ENCODE measurements at places on chromosomes 11 and 22.

DNA sequence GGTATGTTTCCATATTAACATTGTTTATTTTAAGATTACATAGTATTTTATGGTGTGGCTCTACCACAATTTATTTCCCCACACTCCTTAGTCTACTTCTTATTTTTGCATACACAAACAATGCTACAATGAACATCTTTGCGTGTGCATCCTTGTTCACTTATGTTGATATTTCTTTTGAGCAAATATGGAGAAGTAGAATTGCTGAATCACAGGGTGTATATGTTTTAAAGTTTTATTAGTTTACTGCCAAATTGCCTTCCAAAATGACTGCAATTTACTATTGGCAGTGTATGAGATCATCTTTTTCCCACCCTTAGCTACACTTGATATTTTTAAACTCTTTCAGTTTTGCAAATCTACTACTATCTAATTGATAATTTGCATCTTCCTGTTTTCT is 38.7 kb upstream of the FAR1 start:
- DNase-seq, result no peak

- DNase-seq, result no peak
Measured at GRCh38 chr22:19448076-19448607, 631 bp upstream of the C22orf39 start.

DNA sequence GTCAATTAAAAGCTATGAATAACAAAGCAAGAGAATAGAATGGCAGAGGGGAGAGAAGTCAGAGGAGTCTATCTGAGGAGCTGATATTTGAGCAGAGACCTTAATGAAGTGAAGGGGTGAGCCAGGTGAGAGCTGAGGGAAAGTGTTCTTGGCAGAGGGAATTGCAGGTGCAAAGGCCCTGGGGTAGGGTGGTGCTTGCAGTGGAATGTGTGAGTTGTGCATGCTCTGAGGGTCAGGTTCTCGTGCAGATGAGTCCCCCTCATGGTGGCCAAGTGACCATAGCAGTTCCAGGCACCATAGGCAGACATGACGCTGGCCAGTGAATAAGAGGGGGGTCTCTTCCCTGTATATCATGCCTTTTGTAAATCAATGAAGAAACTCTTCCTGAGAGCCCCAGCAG is 58.9 kb upstream of the ALX4 start:
- DNase-seq, result no peak

GRCh38 chr22:36864454-36865215 is 3.8 kb downstream of the NCF4 start:
- DNase-seq, result no peak

DNA sequence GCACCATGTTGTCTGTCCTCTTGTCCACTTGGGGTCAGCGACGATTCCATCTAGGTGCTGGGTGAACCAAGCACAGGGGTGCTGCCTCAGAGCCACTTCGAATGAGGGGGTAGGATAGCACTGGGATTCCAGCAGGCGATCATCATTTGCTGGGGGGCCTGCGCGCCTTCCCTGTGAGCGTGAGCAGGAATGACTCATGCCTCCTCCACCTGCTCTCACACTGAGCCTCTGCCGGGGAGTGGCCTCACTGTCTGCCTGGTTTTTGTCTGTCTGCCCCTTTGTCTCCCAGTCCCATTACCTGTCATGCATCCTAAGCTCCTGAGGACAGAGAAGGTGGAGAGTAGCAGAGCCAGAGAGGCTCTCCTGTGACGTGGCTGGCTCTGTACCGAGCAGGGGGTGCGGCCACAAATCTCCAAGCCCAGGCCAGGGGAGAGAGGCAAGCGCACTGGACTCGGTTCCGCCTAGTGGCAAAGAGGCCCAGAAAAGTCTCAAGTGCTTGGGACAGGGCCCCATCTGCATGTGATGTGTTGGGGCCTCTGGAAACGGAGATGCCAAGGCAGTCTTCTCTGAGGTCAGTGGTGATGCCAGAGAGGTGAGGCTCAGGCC is 30.8 kb downstream of the RSPH14 start:
- no peak for DNase-seq

- no peak for DNase-seq
Measured at GRCh38 chr22:47143249-47143938, 380.9 kb downstream of the TBC1D22A start.

GRCh38 chr22:49613108-49613507 is 214.6 kb downstream of the BRD1 start:
- DNase-seq, result no peak

- no peak for DNase-seq
Measured at GRCh38 chr11:623999-624704, 603 bp downstream of the CDHR5 start.

DNA sequence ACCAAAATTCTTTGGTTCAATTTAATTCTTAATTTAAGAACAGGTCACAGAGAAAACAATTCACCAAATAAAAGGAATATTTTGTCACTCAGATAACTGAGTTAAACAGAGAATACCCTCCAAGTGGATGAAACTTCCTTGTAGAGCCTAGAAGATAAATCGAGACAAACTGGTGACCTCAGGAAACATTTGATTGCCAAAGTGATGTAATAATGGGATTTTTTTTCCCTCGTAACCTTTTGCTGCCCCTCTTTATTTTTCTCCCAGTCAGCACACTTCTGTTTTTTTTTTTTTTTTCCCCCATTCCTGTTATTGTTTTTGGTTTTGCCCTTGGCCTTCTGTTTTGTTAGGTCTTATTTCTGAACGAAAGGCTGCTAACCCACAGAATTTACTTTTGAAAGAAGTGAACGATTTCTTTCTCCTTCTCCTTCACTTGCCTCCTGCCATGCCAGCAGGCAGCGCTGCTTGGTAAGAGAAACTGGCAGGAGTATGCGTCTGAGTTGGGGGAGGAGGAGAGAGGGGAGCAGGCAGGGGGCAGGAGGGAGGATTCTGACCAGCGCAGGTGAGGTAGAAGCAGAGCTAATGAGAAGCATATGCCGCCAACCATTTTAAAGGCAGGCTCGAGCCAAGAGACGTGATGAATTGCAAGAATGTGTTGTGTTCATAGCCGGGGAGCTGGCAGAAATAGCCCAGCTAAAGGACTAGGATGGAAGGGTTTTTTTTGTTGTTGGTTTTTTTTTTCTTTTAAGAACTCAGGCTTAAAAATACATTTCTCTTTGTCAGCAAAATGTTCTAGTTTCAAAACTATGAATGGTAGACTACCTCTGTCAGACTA is 121.9 kb upstream of the MTMR2 start:
- no peak for DNase-seq

DNA sequence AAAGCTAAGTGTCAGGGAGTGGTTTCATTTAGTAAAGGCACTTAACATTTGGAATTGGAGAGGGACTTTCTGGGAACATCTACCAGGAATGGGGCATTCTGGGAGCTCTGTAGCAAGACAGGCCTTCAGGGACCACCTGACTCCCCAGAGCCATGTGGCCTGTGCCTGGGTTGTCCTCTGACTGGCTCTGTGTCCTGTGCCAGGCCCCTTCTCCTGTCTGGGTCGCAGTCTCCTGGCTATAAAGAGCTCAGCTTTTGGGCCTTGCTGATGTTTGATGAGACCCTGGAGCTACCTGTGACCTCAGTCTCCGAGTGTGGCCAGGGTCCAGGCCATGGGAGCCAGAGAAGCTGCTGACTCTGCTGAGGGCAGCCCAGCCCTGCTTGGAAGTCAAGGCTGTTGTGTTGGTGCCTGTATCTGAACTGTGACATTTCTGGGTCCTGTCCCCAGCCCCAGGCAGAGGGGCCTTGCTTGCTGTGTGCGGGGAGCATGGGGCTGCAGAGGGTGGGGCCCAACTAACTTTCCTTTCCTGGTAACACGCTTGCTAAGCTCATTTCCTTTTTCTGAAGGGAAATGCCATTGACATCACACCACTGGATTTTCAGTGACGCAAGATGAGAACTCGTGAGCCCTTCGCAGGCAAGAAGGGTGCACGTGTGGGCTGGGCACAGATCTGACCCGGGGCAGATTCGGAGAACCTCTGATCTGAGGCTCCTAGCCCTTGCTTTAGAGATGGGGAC is 41.3 kb downstream of the LRRC32 start:
- no peak for DNase-seq

DNA sequence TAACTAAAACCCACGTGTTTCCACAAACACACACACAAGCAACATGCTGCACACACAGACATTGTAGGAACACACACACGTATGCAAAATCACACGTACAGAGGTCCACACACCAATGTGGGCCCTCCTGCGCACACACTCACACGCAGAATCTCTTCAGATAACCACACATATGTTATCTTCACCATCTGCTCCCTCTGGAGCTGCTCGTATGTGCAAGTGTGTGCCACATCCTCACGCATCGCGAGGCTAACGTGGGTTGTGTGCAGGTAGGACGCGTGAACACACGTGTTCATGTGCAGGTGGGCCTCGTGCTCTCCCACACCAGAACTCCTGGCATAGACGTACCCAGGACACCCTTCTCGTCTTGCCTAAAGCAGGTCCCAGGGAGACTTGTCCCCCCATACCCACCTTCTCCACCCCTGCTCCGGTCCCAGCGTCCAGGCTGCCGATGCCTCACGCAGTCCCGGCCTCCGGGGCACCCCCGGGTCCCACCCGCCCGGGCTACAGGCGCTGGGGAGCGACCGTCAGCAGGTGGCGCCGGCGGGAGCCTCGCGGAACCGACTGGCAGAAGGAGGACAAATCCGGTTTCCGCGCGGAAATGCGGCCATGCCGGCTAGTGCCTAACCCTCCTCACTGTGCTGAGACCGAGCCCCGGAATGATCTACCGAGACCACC is 10.3 kb upstream of the IGSF9B start:
- peak; percentile 62 for DNase-seq

- DNase-seq, result no peak
Measured at GRCh38 chr11:133545199-133545803, 13.0 kb upstream of the OPCML start.

DNA sequence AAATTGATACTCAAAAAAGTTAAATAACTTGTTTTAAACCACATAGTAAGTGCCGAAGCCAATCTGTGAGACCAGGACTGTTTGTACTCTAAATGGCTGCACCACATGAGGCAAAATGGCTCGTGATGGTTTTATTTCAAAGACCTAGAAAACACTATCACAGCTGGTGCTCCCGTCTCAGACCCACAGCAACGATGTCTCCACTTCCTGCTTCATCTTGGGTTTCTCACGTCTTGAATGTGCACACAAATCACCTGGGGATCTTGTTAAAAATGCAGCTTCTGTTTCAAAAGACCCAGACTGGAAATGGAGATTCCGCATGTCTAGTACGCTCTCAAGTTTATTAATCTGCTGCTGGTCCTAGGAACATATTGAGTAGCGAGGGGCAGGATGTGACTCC is 1.2 kb downstream of the CD3E start:
- no peak for DNase-seq

Data from stimulated activated CD4-positive, alpha-beta T cell treated with anti-CD3 and anti-CD28 coated beads, Interleukin-2, amount 100 ng/mL, for 48 hours (primary cell).